Progenitor cell of endocrine pancreas (in vitro differentiated cells): ENCODE measurements at places on chromosomes 2 and 18. TPM values are rescaled to one million over a fixed set of nuclear protein-coding genes. Genes with fewer than 3 reads are reported as not detected.

DNA sequence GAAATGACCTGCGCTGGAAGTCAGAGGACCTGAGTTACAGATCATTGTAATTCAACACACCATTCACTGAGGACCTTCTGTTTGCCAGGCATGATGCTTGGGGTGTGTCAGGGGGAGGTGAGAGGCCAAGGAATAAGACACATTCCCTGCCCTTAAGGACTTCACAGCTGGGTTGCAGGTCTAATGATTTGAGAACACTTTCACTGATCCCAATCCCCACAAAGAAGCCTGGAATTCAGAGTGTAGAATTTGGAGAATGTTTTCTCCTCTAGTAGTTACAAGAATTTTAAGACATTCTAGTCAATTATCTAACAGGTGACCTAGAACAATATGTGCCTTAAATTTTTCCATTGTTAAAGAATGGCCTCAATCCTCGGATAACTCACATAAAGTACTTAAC is 322.4 kb downstream of the TNS1 start:
- no peak for DNase-seq

DNA sequence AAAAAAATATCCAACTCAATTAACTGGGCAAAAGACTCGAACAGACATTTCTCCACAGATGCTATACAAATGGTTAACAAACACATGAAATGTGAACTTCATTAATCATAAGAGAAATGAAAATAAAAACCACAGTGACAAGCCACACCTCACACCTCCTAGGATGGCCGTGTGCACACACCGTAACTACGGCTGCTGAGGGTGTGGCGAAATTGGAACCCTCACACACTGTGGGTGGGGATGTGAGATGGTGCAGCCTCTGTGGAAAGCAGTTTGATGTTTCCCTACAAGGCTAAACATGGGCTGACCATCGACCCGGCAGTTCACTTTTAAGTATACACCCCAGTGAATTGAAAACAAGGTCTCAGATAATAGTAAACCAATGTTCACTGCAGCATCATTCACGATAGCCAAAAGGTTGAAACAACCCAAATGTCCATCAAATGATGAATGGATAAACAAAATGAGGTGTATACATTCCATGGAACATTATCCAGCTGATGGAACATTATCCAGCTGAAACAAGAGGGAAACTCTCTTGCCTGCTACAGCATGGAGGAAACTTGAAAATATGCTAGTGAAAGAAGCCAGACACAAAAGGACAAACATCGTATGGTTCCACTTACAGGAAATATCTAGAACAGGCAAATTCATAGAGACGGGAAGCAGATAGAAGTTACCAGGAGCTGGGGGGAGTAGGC is 32.2 kb downstream of the ZAP70 start:
- no peak for DNase-seq

- no peak for DNase-seq
Observed at GRCh38 chr2:10829299-10829698, 16.7 kb upstream of the PDIA6 start.

DNA sequence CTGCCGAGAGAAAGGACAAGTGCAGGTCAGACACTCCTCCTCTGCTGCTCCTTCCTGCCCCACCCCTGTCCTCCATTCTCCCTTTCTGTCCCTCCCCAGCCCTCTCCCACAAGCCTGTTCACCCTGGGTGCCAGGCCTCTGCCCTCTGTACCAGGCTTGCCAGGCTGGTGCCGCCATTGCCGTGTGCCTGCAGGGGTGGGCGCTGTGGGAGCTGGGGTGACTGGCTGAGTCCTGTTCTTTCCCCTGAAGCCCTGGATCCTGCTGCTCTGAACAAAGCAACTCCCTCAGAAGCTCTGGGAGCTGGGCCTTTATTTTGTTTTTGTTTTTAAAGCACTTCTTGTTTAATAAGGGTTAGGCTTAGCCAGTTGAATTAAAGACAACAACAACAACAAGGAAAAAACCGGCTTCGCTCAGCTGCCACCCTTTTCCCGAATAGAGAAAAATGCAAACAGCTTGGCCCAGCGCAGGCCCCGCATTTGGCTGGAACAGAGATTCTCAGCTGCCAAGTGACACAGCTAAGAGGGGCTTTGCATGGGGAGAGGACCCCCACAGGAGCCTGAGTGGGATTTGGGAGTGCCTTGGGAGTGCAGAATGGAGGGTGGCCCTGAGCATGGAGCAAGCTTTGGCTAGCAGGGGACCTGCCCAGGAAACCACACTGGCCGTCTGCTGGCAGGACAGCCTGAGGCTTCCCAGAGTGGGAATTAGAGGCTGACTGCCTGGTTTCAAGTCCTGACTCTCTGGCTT is 9.1 kb downstream of the PCARE start:
- no peak for DNase-seq

GRCh38 chr2:206316141-206316540 is 41.7 kb downstream of the ZDBF2 start:
- DNase-seq = no peak

GRCh38 chr2:48711343-48711742 is 44.2 kb downstream of the LHCGR start:
- no peak for DNase-seq

DNA sequence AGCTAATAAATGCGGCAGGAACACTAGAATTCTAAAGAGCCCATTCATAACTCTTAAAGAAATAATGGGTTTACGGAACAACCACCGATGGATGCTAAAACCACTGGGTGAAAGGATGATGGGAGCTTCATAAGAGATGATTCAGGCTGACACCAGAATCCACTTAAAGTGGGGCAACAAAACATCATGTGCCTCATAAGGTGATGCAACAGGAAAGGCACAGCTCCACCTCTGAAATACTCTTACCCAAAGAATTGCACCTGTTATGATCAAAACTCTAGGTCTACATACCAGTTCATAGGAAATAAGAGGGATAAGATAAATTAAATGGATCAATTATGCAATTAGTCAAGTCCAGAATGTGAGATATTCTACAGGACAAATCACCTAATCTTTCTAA is 131.4 kb downstream of the DHRS9 start:
- DNase-seq = no peak

- no peak for DNase-seq
Observed at GRCh38 chr2:36351736-36352349, 3.7 kb upstream of the CRIM1 start.

GRCh38 chr18:58168221-58168620 is 124.2 kb downstream of the NEDD4L start:
- DNase-seq = no peak

DNA sequence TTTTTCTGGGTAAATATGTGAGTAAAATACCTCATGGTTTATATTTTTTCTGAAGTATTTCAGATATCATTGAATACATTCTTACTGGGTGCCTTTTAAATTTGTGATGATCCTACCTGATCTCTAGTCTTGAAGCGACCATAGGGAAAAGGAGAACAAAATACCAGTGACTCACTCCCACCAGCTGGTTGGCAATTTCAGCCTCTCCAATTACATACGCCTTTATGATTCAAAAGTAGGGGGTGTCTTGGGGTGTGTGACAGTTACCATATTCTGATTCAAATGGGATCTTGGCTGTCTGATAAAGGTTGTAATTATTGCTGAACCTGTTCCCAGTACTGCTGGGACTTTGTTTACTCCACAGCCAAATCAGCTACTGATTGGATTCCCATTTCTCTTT is 175.9 kb upstream of the NXPH2 start:
- no peak for DNase-seq

- no peak for DNase-seq
Observed at GRCh38 chr2:197472166-197472565, 18.8 kb downstream of the COQ10B start.

DNA sequence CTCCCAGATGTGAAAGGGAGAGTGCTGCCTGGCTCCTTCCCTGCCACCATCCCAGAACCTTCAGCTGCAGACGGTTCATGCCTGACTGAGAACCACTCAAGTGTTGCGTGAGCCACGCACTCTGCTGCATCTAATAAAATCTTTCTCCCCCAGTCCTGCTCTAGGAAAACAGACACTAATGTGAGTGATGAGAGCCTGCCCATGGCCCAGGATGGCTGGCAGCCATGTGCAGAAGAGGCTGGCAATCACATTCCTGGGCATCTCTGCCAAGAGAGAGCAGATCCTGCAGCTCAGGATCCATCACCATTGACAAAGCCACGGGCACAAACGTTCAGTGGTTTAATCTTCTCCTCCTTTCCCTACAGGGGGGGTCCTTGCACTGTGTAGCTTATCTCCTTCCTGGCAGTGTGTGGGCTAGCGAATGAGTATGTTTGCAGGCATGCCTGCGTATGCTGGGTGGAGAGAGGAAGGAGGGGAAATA is 477.5 kb downstream of the SLC4A3 start:
- no peak for DNase-seq

GRCh38 chr2:241611062-241611461 is 25.9 kb downstream of the THAP4 start:
- no peak for DNase-seq

DNA sequence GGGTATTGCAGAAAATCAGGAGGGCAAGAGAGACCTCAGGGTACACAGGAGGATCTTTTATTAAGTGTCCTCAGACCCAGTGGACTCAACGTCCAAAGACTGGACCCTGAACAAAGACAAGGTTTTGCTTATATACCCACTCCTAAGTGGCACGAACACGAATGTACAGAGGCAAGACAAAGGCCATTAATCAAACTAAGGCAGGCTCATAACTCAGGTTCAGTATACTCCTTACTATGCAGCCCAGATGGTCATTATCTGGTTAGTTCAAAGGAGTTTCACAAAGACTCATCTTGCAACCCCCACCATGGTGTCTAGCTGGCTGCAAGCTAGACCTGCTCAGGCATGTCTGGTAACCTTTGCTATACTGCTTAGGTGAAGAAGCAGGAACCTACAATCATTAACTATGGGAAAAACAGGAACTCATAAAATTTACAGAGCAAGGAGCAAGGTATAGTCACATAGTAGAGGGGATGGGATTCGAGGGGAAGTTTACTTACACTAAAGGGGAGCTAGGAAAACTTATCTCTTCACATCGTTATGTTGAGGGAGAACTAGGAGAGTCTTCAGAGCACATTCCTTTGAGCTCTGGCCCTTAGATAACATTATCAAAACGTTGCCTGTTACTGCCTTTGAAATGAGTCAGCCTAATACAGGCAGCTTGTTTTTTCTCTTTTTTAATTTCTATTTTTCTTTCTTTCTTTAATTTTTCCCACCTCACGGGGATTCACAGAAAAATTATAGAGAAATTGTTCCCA is 33.9 kb downstream of the SLC4A3 start:
- no peak for DNase-seq

- no peak for DNase-seq
Observed at GRCh38 chr2:19899985-19900930, 1.5 kb downstream of the TTC32 start.

GRCh38 chr18:54023471-54023870 is 201.0 kb downstream of the MBD2 start:
- DNase-seq = no peak

DNA sequence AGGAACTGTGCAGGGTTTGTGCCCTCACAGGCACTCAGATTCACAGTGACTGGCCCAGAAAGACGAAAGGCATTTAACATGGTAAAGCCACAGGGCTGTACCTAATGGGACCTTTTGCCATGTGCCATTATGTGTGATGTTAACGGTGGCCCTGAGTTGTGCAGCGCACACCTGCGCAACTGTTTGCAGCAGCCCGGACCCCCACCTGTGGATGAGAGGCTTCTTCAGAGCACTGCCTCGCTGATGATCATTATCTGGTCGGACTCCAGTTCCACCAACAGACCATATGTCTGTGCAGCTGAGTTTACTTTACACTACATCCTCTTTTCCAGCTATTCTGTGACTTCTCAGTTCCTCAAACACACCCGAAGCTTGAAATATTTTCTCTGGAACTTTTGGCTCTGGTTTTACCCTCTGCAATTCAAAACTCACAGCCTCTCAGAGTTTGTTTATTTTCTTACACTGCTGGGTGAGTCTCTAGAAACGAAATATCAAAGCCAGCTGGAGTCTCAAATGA is 35.6 kb upstream of the UBE2F start:
- no peak for DNase-seq

- DNase-seq = no peak
Observed at GRCh38 chr18:55539240-55539639, 48.8 kb downstream of the TCF4 start.

DNA sequence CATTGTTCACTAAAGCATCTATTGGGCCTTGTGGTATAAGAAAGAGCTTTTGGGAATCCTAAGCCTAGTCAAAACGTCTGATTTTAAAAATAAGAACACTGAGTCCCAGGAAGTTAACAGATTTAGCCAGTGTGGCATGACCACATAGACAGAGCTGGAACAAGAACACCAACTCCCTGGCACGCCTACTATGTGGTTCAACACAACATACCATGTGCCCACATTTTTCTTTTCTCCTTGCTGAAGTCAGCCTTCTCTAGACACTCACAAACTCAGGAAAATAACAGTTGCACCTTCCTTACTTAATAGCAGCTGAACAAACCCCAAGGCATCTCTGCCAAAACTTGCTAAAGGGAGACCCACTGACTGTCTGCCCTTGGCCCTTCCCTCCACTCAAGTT is 124.8 kb downstream of the C1D start:
- DNase-seq = no peak

DNA sequence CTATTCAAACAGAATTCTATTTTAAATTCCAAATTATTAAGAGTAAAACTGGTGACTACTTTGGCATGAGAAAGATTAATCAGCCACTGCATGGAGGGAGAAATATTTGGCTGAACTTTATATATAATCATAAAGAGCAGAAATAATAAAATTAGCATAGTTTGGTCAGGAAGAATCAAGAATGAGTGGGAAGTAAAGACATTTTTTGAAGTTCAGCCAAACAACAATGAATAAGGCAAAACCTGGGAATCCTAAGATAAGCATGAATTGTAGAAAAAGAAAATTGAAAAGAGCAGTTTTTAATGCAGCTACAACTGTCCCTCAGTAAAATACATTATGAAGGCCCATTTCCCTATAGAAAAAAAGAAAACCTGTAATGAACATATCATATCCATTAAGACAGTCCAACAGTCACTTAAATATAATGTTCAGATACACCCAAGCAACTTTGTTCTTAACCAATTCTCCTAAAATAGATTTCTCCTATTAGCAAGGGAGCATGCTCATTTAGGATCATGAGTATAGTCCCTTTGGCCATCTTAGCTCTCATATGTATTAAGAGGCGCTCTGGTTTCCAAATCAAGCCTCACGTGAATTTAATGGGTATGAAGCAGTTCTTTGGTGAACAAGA is 6.5 kb downstream of the TMEM17 start:
- no peak for DNase-seq

The GDF7 gene
- 0.16 and 0.17 TPM in 2 replicates for total RNA-seq

The USP37 gene
- 25.5 and 26.4 TPM in 2 replicates for total RNA-seq

The SETBP1 gene
- total RNA-seq = 30.8 and 32.2 TPM in 2 replicates

The CSRNP3 gene
- 10.7 and 14.8 TPM in 2 replicates for total RNA-seq

The CYP27C1 gene
- 8.0 and 8.6 TPM in 2 replicates for total RNA-seq

The CKAP2L gene
- 10.3 and 11.5 TPM in 2 replicates for total RNA-seq

The OLA1 gene
- 118 and 126 TPM in 2 replicates for total RNA-seq

The PIKFYVE gene
- 37.4 and 38.4 TPM in 2 replicates for total RNA-seq

The MOCOS gene
- 2.0 and 3.0 TPM in 2 replicates for total RNA-seq

The SPATS2L gene
- 110 and 121 TPM in 2 replicates for total RNA-seq

The FKBP7 gene
- 14.0 and 15.8 TPM in 2 replicates for total RNA-seq

The CD226 gene
- total RNA-seq = 0.49 and 0.55 TPM in 2 replicates

The FOXD4L1 gene
- total RNA-seq = 0.20 and 0.48 TPM in 2 replicates

The HOXD3 gene
- not detected in 2 replicates for total RNA-seq

The DUSP2 gene
- total RNA-seq = 0.64 and 0.93 TPM in 2 replicates

The TSN gene
- total RNA-seq = 86.3 and 91.7 TPM in 2 replicates

The SGPP2 gene
- 14.2 and 19.8 TPM in 2 replicates for total RNA-seq
